Suprapubic skin (tissue), 4 donors: ENCODE measurements at places on chromosomes 6 and 20. TPM values are rescaled to one million over a fixed set of nuclear protein-coding genes. Genes with fewer than 3 reads are reported as not detected.

The ZNF217 gene
- total RNA-seq: 46.5 TPM

The TRIM27 gene
- 47.1 TPM for total RNA-seq

The CCN6 gene
- total RNA-seq: 7.6 TPM

The PRSS16 gene
- 15.3 TPM for total RNA-seq

The AKAP12 gene
- 20.1 TPM for total RNA-seq

The SMPDL3A gene
- total RNA-seq: 85.7 TPM

The SLC17A2 gene
- not detected for total RNA-seq

The QKI gene
- total RNA-seq: 187 TPM

The TFAP2A gene
- 86.8 TPM for total RNA-seq

The MOXD1 gene
- 16.7 TPM for total RNA-seq

The ZBTB46 gene
- total RNA-seq: 4.0 TPM

The KCNG1 gene
- 1.2 TPM for total RNA-seq

GRCh38 chr6:168194732-168195567 lies 115.9 kb upstream of the FRMD1 start:
- no peak overlapping the region for H3K27ac ChIP-seq
- peaks cover 14% of the 10 kb centered on the region for H3K27me3 ChIP-seq
- no peak overlapping the region for H3K4me3 ChIP-seq
- H3K36me3 ChIP-seq: no peaks in the 10 kb centered on the region
- H3K4me1 ChIP-seq: no peaks in the 10 kb centered on the region

GRCh38 chr20:42740226-42740870 lies 449.4 kb downstream of the PTPRT start:
- no peak for DNase-seq
- peaks cover under 1% of the 10 kb centered on the region for H3K4me1 ChIP-seq
- H3K4me3 ChIP-seq: no peak overlapping the region
- no peaks in the 10 kb centered on the region for H3K36me3 ChIP-seq

- H3K4me1 ChIP-seq: no peaks in the 10 kb centered on the region
- no peak overlapping the region for H3K27ac ChIP-seq
Measured at GRCh38 chr6:48080227-48081009, 30.6 kb downstream of the PTCHD4 start.

DNA sequence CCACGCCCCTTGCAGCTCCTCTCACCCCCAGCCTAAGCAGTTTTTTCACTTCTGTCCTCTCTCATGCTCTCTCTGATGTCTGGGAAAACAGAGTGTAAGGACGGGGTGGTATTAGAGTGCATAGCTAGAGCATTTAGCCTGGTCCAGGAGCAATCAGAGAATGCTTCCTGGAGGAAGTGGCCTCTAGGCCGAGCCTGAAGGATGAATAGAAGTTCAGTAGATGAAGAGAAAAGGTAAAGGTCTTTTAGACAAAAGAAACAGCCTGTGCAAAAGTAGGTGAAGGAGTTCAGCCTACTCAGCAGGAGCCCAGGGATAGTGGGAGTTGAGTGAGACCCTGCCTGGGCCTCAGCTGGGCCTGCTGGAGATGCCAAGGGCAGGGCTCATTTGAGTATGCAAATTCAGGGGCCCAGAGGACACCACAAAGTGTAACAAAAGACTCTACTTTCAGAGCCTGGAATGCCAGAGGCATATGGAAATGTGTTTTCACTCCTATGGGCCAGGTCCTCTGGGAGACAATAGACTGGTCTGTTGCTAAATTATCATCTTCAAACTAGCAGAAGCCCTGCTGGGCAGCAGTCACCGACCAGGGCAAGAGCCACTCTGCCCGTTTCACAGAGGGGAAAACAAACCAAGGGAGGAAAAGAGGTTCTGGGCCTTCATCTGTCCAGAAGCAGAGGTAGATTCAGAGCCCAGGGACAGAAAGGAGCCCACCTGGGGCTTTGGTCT lies 19.7 kb upstream of the TM9SF4 start:
- no peak for DNase-seq
- H3K4me3 ChIP-seq: no peak overlapping the region
- H3K36me3 ChIP-seq: no peaks in the 10 kb centered on the region

DNA sequence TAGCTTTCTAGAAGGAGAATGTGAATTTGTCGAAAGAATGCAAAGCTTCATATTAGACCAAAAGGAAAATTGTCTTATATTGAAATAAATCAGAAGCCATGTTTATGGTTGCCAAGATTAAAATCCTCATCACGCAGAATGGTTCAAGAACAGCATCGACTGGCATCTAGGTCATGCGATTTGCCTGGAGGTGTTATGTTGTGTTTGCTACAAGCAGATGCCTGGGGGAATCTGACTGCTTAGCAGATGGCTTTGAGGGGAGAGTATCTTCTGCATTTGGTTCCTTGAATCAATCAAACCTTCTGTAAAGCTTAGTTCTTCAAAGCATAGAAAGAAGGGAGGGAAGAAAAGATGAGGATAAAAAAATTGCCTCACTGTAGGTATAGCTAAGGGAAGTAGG lies 585.8 kb downstream of the QKI start:
- H3K4me3 ChIP-seq: no peak overlapping the region
- H3K36me3 ChIP-seq: no peaks in the 10 kb centered on the region
- no peaks in the 10 kb centered on the region for H3K4me1 ChIP-seq
- no peak for DNase-seq
- no peaks in the 10 kb centered on the region for H3K27me3 ChIP-seq

GRCh38 chr6:219641-220198 lies 72.6 kb upstream of the DUSP22 start:
- peaks cover 16% of the 10 kb centered on the region for H3K27me3 ChIP-seq
- H3K4me3 ChIP-seq: no peak overlapping the region
- peaks cover 13% of the 10 kb centered on the region for H3K4me1 ChIP-seq
- no peak for DNase-seq
- no peak overlapping the region for H3K27ac ChIP-seq

DNA sequence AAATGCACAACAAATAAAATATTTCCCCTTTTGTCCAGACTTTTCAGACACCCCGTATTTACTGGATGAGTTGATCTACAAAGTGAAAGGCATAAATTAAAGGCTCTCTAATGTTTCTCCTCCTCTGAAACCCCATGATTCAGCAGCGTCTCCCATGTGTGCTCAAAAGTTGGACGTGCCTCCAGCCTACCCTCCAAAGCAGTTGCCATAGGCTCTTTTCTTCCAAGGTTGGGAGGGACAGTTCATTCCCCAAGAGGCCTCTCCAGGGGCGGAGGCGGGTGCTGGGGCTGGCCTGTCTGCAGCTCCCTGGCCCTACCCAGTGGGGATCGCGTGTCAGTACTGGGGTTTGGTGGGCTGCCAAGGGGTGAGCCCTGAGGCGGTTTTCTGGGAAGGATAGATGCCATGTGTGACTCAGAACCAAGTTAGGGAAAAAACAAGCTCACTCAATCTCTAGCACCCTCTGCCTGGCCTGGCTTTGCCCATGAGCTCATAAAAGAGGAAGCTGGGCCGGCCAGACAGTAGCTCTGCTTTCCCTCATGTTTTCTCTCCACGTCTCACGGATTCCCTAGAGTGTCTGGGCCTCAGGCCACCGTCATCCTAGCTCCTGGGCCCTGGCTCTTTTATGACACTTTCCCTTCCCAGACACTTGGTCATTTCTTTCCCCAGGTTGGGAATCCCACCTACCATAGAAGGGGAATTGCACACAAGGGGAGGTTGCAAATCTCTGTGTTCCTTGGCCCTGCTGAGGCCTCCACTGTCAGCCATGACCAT lies 8.0 kb upstream of the IER3 start:
- H3K36me3 ChIP-seq: no peaks in the 10 kb centered on the region
- H3K27ac ChIP-seq: peak overlapping the region; percentile 80
- no peak overlapping the region for H3K4me3 ChIP-seq
- H3K4me1 ChIP-seq: peaks cover 75% of the 10 kb centered on the region

GRCh38 chr6:46052479-46052878 lies 36.8 kb upstream of the CLIC5 start:
- H3K27me3 ChIP-seq: no peaks in the 10 kb centered on the region
- H3K4me3 ChIP-seq: no peak overlapping the region
- H3K4me1 ChIP-seq: no peaks in the 10 kb centered on the region
- H3K36me3 ChIP-seq: no peaks in the 10 kb centered on the region

- H3K4me1 ChIP-seq: peaks cover 12% of the 10 kb centered on the region
- no peaks in the 10 kb centered on the region for H3K36me3 ChIP-seq
- no peak overlapping the region for H3K4me3 ChIP-seq
Measured at GRCh38 chr6:12504325-12504966, 212.1 kb upstream of the PHACTR1 start.

- H3K27ac ChIP-seq: no peak overlapping the region
- no peak overlapping the region for H3K4me3 ChIP-seq
- no peaks in the 10 kb centered on the region for H3K36me3 ChIP-seq
- H3K27me3 ChIP-seq: no peaks in the 10 kb centered on the region
- DNase-seq: no peak
Measured at GRCh38 chr6:83885984-83886383, 26.5 kb downstream of the CYB5R4 start.

DNA sequence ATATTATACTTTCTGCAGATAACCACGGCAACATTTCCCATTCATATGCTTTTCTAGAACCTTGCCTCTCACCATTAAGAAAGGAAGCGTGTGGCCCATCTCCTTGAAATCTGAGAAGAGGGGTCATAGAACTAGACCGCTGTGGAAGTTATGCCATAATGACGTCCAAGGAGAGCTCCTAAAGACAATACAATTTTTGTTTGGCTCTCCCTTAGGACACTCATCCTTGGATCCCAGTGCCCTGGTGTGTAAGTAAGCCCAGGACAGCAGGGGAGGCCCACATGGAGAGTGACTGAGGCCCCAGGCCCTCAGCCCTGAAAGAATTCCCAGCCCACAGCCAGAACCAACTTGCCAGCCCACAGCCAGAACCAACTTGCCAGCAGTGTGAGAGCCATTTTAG lies 379.6 kb downstream of the FOXA2 start:
- no peak overlapping the region for H3K27ac ChIP-seq
- H3K27me3 ChIP-seq: no peaks in the 10 kb centered on the region
- DNase-seq: no peak

DNA sequence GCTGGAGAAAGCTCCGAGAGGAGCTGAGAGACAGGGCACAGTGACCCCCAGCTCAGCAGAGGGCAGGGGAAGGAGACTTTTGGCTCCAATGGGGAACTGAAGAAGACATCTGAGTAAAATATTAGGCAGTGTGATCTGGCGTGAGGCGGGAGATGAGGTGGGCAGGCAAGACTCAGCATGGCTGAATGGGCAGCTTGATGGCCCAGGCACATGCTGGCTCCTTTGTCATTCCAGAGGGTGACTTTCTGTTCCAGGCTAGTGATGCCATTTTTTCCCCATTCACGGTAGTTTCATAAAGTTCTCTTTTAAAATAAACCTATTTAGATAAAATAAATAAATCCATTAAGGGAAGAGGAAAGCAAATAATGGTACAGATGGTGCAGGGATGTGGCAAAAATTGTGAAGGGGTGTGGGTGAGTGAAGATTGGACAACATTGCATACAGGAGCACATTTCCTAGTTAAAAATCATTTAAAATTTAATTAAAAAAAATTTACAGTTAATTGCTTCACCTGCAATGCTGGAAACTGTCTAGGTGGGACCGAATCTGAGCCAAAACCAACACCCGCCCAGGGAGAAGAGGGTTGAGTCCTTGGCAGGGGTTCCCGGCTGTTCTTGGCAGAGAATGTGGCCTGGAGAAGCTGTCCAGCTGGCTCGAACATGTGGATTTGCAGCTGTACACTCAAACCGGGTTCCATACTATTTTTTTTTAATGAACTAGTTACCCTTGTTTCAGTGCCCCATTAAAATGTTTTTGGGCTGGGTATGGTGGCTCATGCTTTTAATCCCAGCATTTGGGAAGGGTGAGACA lies 41.7 kb upstream of the PRELID3B start:
- H3K4me3 ChIP-seq: no peak overlapping the region
- H3K27ac ChIP-seq: no peak overlapping the region
- peaks cover 14% of the 10 kb centered on the region for H3K27me3 ChIP-seq

DNA sequence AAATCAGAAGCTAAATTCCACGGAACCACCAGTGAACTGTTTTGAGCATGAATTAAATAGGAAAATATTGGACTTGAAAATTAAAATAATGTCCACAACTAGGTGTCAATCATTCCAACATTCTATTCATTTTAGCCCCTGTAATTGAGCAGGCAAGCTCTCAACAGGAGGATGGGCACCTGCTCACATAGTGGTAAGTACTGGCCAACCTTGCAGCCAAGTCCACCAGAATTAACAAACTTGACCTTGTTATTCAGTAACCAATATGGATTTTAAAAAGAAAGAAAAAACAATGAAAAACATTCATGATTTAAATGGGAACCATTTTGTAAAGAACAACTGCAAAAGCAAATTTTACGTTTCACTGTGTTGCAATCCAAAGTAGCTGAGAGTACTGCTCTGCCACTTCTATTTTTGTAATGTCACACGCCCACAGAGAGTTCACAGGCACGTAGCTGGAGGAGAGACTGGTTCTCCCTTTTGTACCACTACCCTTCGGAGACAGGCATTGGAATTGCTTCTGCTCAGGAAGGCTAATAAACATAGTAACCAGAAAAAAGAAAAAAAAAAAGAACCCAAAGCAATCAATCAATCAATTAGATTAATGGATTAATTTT lies 75.2 kb upstream of the F13A1 start:
- H3K36me3 ChIP-seq: no peaks in the 10 kb centered on the region
- peaks cover 3% of the 10 kb centered on the region for H3K27me3 ChIP-seq
- H3K27ac ChIP-seq: no peak overlapping the region
- H3K4me3 ChIP-seq: no peak overlapping the region

GRCh38 chr20:50930976-50931305 lies 296 bp downstream of the ADNP start:
- peak overlapping the region; percentile 93 for H3K4me3 ChIP-seq
- peaks cover 26% of the 10 kb centered on the region for H3K36me3 ChIP-seq
- no peak for DNase-seq
- peak overlapping the region; percentile 100 for H3K27ac ChIP-seq
- no peaks in the 10 kb centered on the region for H3K27me3 ChIP-seq

DNA sequence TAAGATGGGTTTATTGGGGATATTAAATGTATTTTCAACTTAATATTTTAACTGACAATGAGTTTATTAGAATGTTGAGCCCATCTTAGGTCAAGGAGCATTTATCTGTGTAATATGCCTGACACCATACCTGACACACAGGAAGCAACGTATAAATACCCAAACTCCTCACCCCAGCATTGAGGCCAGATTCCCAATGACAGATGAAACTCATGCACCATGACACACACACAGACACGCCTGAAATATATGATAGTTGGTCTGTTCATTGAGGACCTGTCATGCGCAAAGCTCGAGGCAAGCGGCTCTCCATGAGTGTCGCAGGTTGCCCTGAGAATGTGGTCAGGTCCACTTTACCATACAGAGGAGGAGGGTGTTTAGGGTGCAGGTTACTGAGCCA lies 64.1 kb downstream of the GFOD1 start:
- H3K27ac ChIP-seq: no peak overlapping the region
- peaks cover 15% of the 10 kb centered on the region for H3K4me1 ChIP-seq
- DNase-seq: no peak
- no peak overlapping the region for H3K4me3 ChIP-seq
- H3K27me3 ChIP-seq: no peaks in the 10 kb centered on the region

- H3K4me1 ChIP-seq: no peaks in the 10 kb centered on the region
- no peaks in the 10 kb centered on the region for H3K36me3 ChIP-seq
- H3K27ac ChIP-seq: no peak overlapping the region
- no peak overlapping the region for H3K4me3 ChIP-seq
Measured at GRCh38 chr6:21713481-21713880, 119.9 kb downstream of the SOX4 start.

DNA sequence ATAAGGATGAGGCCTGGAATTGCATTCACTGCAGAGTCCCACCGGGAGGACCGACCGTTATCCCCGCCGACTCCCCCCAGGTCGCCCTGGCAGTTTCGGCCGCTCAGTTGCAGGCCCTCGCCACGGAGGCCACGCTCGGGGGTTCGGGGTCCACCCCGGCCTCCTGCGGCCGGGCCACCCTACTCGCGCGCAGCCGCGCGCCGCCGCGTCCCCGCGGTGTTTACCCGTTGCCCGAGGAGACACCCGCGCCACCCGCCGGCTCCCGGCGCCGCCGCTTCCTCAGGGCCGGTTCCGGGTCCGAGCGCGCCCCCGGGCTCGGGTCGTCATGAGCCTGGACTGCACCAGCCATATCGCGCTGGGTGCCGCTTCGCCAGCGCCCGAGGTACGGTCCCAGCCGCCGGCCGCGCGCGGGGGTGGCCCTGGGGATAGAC lies at the start of gene CCDC170:
CCDC170 (plus strand) TSS at position 214 of the 431 bp plus-strand sequence; CDS start at position 326, 112 bp downstream.
- H3K27ac ChIP-seq: peak within 1 kb of the TSS; percentile 68
- no peak for DNase-seq
- H3K4me3 ChIP-seq: peak within 1 kb of the TSS; percentile 68
